Left kidney (tissue), 8 donors: ENCODE measurements at places on chromosomes 7 and 10. TPM values are rescaled to one million over a fixed set of nuclear protein-coding genes. Genes with fewer than 3 reads are reported as not detected.

The CPVL gene
- polyA plus RNA-seq: 57.8 TPM

The TMEM178B gene
- polyA plus RNA-seq: 0.52 TPM

The HOXA10 gene
- polyA plus RNA-seq: 137 TPM

DNA sequence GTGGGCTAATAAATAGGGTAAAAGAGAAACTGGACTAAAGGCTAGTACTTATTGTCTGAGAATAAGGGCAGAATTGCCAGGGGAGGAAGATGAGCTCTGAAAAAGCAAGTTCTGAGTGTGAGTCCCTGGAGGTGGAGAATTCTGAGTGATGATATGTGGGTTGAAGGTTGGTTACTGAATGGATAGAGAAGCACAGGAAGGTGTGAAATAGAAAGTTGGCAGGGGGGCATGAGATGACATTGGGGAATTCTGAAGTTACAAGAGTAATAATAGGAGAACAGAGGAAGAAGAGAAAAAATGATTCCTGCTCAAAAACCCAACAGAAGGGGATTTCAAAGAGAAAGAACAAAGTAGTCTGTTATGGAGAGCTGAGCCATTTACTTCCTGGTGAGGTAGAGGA is 76.9 kb downstream of the PRKCQ start:
- DNase-seq: no peak

- DNase-seq: no peak
Measured at GRCh38 chr10:30432622-30433305, 1.2 kb upstream of the MAP3K8 start.

- no peak for DNase-seq
Measured at GRCh38 chr7:79376299-79377025, 77.0 kb downstream of the MAGI2 start.

DNA sequence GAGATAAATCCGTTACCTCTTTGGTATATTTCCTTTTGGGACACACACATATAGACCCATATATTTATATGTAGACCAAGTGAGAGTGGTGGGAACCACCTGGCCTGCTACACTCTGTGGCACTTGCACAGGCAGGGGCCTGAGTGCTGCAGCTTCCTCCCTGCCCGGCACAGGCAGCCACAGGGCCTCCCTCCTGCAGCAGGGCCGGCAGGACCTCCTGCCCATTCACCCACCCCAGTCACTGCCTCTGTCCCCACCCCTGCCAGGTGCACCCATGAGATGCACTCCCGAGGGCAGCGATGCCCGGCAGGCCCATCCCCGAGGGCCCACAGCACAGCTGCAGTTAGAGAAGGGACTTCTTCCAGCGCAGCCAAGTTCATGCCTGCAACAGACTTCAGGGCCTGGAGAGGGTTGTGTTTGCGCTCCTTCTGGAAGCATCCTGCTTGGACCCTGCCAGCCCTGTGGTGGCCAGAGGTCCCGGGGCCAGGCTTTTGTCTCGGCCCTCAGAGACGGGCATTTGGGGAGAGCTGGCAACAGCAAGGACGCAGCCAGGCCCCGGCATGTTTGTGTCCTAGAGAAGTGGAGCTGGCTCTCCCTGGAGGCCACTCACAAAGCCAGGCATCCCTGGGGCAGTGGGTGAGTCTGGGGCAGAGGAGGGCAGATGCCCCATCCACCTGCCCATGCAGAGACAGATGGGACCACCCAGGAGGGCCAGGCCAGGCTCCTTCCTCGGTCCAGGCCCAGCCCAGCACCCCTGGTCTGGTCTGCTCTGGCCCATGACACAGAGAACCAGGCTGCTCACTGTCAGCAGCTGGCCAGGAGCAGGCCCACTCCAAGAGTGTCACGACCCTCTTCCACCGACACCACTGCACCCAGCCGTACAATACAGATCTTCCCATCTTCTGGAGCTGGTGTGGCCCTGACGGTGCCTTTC is 41.4 kb downstream of the PWWP2B start:
- DNase-seq: no peak

DNA sequence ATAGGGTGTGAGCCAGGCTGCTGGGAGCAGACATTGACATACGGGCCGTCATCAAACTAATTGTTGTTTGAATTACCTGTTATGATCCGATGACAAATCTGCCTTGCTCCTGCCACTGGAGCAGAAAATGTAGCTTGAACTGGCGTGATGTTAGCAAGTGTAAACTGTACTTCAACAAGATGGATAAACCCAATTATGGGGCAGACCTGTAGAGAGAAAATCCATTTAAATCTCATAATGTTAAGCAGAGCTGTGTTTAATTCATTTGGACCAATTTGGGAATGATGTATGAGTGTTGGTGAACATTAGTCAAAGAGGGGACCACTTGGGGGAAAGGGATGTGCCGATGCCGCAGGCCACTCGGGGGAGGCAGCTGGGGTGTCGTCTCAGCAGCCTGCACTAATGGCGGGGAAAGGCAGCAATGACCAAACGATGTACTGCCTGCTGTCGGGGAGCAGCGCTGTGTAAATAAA is 27.4 kb downstream of the TCF7L2 start:
- no peak for DNase-seq

DNA sequence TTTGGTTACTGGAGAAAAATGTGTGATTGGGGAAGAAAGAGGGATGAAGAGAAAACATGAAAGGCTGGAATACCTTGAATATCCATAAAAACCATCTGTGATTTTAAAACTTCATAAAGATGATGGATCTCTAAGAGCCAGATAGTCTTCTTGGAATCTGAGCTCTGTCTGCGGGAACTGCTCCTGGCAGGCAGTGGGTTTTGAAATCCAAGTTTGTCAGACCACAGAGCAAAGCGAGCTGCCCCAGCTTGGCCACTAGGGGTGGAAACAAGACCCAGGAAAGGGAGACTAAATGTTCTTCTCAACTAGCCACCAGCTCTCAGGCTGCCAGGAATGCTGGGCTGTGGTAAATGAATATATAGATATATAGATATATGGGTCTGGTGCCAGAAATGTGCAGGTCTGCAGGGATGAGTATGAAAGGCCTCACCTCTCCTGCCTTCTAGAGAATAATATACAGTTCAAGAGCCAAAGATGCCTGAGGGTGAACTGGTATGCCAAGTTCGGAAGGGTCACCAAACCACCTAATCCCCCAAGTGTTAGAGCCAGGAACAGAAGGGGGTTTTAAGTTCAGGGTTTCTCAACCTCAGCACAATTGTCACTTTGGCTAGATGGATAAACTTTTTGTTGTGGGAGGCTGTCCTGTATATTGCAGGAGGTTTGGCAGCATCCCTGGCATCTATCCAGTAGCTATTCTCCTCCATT is 208.8 kb downstream of the KCNMA1 start:
- DNase-seq: no peak

DNA sequence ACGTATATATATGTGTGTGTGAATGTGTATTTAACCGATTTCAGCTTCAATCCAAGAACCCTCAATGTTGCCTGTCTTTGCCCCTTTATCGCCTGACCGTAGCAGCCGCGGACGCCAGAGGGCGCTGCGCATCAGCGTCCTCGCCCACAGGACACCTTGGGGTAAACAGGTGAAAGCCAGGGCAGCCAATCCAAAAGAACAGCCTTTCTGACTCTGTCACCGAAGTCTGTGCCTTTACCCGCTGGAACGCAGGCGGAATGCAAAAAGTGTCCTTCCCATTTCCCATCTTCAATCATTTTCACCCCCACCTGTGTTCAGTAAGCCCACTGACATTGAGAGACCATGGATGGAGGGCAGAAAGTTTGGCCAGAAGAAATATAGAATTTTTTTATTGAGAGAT is 3.6 kb downstream of the NXPH1 start:
- DNase-seq: peak; percentile 22

DNA sequence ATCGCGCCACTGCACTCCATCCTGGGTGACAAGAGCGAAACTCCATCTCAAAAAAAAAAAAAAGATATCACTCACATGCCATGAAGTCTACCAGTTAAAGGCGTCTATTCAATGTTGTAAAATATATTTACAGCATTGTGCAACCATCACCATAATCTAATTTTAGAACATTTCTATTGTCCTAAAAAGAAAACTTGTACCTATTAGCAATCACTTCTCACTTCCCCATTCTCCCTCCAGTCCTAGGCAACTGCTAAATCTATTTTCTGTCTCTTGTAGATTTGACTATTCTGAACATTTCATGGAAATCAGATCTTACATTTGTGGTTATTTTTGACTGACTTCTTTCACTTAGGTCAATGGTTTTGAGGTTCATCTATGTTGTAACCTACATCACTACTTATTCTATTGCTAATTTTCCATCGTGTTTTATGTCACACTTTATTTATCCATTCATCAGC is 25.2 kb upstream of the OTUD1 start:
- no peak for DNase-seq

DNA sequence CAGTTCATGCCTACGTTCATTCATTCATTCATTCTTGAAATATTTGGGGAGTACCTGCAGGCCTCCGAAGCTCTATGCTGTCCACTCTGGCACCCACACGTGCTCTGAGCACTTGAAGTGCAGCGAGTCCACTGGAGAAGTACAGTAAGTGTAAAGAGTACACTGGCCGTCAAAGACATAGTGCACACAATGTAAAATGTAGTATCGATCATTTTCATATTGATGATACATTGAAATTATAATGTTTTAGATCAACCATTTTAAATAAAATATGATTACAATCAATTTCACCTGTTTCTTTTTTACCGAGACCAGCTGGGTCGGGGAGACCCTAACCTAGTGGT is 37.0 kb upstream of the PURB start:
- DNase-seq: no peak

DNA sequence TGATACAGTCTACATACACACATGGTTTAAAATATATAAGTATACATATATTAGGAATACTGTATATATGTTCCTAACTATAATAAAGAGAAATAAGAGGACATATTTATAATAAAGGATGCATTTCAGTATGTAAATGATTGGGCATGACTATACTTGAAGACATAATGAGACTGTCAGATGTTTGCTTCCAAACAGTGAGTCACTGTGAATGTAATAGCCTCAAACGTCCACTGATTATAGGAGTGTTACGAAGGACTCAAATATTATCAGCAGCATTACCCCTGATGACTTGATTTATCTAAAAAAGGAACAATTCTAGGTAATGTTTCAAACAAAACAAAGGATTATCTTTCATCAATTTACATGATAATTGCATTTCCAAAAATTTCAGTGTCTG is 39.9 kb upstream of the NRBF2 start:
- no peak for DNase-seq
